ENCODE measurements at places on chromosomes 7 and 10.

GRCh38 chr10:113028456-113029440 is 78.7 kb downstream of the TCF7L2 start:
- no peak for DNase-seq

DNA sequence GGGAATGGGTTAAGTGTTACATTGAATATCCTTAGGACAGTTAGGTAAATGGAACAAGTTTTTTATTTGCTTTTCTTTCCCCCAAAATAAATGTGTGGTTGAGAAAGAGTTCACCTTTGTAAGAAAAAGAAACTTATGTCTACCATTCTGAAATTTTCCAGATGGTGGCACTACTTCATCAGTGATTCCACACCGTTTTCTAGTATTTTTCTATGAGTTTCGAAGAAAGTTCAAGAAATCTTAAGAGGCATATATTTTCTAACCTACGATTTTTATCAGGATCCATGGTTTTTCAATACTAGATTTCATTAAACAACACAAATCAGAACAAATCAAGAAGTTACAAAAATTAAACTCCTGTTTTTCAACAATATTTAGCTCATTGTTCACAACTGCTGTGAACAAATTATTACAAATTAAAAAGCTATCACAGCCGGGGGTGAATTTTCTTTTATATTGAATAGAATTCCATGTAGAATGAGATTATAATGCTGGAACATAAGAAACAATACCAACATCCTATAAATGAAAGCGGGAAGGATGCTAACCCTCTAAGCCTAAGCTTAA is 163.1 kb upstream of the NPVF start:
- no peak for DNase-seq

DNA sequence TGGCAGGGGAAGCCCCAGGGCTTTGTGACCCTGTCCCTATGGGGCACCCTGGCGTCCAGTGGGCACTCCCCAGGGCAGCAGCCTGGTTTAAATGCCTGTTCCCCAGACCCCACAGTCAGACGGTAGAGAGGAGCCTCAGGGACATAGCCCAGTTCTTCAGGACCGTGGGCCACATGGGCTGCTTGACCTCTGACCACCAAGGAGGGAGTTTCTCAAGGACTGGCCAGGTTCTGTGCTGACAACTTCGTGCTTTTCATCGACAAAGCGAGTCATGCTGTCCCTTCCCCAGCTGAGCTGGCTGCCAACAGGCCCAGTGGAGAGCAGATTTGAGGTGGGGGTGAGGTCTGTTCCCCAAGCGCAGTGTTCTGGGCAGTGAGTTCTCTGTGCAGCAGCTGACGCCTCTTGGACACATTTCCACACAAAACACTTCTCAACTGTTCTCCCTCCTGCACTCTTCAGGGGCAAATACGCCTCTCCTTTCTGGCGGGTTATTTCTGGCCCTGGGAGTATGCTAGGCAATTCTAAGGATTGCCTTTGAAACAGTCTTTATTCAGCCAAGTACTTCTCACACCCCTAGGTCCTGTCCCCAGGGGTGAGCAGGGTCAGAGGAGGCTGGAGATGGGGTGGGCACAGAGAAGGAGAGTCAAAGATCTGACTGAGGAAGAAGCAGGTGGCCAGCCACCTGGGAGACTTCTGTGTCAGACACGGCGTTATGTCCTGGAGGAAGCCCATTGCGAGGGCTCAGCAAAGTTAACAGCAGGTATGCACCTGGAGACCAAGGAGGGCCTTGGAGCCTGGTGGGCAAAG is 57.3 kb upstream of the CAMK2B start:
- DNase-seq, result no peak

GRCh38 chr10:48468130-48468790 is 136.6 kb downstream of the ARHGAP22 start:
- no peak for DNase-seq

- DNase-seq, result no peak
These were observed 80.7 kb upstream of the WDR11 start for GRCh38 chr10:120770496-120770895.

DNA sequence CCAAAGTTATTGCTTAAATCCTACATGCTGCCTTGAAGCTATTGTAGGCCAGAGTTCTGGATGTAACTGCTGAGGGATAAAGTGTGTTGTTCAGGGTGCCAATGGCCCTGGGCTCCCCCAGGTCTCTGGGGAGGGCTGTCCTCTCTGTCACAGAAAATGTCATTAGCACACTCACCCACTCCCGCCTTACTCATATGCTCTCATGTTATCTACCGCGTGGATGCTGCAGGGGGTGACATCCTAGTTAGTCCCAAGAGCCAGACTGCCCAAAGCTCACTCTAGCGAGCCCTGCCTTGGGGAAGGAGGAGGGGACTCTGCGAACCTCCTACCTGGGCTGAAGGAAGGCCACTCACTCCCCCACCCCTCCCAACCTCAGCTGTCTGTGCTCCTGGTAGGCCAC is 122.5 kb downstream of the FRMD4A start:
- DNase-seq, result no peak

DNA sequence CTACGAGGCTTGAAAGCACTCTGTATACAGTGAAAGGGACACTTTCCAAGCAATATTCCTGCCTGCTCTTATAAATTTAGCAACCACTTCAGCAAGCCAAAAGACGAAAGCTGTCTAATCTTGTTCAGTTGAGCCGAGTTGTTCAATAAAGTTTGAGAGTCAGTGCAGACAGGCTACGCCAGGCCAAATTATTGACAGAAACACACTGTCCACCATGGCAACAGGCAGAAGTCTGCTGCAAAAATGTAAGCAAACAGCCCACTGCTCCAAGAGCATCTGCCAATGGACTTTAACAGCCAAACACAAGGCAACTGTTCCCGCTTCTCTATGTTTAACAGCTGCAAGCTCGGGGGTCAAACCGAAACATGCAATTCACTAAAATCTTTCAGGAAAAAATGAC is 85.7 kb downstream of the GLI3 start:
- no peak for DNase-seq

- DNase-seq, result no peak
These were observed 4.5 kb downstream of the ARID5B start for GRCh38 chr10:61905837-61906561.

- DNase-seq, result no peak
These were observed 58.2 kb downstream of the GRM8 start for GRCh38 chr7:127194571-127194970.

- DNase-seq, result no peak
These were observed 80.6 kb upstream of the C1QL3 start for GRCh38 chr10:16602104-16602775.

DNA sequence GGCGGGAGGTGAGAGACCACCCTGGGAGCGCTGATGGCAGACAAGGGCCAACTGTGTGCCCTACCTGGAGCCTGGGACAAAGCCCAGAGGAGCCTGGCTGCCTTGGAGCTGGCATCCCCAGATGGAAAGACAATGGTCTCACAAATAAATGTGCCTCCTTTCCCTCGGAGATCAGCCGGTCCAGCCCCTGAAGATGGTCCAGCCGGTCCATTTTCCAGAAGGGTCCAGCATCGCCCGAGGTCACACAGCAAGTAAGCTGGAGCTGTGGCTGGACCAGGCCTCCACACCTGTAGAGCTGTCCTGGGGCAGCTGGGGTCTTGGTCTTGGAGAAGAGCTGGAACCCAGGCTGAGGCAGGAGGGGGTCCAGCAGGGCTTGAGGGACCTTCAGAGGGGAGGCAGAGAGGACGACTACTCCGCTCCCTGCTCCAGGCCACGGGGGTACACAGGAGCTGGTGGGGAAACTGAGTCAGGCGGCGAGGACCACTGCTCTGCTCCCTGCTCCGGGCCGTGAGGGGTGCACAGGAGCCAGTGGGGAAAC is 3.6 kb downstream of the ELFN1 start:
- DNase-seq, result no peak

DNA sequence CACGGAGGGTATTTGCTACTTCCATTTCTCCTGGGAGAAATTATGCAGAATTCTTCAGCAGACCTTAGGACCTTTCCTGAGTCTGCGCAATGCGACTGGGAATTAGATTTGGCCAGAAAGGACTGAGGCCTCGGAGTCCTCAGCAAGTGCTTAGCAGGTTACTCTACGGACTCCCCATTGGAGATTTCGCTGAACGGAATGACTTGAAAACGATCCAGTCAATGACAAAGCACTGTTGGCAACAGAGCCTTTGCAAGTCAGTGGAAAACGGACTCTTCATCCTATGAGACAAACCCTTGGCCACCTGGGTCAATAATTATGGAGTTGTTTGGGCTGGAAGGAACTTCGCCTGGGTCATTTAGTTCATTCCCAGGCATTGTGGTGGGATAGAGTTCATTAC is 107.4 kb downstream of the FAM204A start:
- no peak for DNase-seq

GRCh38 chr10:35870665-35871310 is 228.7 kb upstream of the FZD8 start:
- DNase-seq, result no peak

DNA sequence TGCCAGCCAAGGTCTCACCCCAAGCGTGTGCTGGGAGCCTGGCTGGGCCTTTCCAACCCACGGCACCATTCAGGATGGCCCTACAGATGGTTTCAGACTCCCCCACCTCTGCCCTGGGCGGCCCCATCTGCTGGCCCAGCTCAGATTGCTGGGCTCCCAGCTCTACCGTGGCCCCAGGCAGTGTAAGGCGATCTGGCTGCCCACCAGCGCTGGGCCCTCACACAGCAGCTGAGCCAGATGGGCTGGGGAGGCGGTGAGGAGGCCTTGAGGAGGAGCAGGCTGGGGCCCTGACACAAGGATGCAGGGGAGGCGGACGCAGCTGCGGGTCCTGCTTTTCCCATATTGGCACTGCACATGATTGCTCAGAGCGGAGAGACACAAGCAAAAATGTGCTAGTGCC is 162.8 kb downstream of the NRF1 start:
- DNase-seq, result no peak

DNA sequence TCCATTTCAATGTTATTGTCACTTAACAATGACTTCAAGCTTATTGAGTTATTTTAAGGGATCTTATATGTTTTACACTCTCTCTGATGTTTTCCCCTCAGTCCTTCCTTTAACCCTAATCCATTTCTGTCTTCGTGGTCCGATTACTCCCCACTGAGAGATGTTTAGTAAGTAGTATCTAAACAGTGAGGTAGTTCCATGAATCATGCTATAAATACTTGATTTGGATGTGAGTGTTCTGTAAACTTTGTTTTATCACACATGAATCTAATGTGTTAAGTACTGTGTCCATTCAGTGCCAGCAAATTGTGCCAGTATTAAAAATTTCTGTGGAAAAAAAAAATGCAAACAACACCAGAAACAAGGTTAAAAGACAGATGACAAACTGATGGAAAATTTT is 18.6 kb downstream of the RPP30 start:
- DNase-seq, result no peak

GRCh38 chr10:44478876-44479705 is 94.2 kb upstream of the CXCL12 start:
- DNase-seq, result no peak

GRCh38 chr7:159094919-159095915 is 49.5 kb downstream of the VIPR2 start:
- no peak for DNase-seq

DNA sequence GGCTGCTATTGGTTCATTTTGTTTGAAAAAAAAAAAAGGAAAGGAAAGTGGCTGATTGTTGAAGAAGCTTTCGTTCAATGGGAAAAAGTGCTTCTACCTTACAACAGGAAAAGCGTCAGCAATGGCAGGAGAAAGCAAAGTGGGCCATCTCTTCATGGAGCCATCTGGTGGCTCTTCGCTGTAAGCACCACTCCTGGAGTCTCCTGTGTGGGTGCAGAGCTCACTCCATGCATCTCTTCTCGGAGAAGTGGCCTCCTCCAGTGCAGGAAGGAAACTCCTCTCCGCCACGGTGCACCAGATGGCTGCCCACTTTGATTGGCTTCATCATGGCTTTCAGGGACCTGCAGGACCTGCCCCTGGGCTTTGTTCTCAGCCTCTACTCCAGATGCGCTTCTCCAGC is 250.9 kb downstream of the PTEN start:
- no peak for DNase-seq

DNA sequence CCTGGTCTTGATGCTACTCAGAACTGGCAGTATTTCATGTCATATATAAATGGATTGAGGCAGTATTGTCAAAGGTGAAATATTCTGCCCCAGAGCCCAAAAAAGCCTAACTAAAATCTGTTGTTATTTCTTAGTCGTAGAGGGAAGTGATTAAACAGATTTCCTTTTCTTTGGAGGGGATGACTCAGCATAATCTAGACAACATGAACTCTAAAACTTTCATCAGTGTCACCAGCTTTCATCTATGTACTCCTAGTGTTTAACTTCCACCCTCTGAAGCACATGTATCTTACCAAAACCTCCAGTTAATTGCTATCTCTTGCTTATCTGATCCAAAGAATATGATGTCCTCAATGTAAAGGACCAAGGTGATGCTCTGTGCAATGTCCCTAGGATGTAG is 97.1 kb upstream of the ARID5B start:
- DNase-seq, result no peak

DNA sequence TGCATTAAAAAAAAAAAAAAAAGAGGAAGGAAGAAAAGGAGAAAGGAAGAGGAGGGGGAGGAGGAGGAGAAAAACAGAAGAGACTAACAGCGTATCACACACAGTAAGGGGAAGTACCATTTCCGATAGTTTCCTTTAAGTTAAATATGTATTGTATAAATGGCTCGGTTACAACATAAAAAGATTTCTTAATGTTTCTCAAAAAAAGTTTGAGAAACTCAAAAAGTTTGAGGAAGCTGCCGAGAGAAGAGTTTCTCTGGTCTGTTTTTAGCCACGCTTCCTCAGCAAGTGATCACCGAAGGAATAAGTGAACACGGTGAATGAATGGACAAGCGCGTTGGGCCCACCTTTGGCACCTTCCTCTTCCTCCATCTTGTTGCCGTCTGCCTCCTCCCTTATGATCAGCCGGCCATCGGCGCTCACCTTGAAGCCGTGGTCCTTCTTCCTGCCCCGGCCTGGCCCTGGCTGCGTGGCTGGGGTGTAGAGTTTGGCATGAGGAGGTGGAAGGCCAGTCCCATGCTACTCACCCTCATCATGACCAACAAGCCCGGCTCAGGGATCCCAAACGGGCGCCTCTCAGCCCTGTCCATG is 31.3 kb upstream of the FRAT2 start:
- DNase-seq, result no peak

GRCh38 chr10:30435073-30435422 is 1.1 kb downstream of the MAP3K8 start:
- DNase-seq, result no peak

DNA sequence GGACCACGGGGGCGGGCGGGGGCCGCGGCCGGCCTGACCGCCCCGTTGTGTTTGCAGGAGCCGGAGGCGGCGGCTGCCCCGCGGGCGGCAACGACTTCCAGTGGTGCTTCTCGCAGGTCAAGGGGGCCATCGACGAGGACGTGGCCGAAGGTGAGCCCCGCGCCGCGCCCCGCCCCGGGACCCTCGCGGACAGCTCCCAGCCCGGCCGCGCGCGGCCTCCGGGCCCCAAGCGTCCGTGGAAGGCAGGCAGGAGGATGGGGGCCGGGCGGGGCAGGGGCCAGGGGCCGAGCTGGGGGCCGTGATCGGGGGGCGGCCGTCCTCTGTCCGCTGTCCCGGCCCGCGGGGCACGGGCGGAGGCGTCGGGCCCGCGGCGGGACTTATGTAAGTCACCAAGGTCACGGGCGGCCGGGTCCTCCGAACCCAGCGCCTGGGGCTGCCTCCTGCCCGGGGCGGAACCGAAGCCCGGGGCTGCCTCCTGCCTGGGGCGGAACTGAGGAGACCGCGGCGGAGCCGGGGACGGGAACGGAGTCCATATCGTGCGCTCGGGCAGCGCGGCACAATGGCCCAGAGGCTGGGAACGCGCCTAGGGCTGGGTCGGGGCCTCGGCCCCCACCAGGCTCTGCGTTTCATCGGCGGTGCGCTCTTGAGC is 497 bp downstream of the PPP2R2D start:
- no peak for DNase-seq

All from stimulated activated CD8-positive, alpha-beta memory T cell treated with anti-CD3 and anti-CD28 coated beads, Interleukin-4, amount 100 ng/mL, for 1 hour (primary cell).